ENCODE measurements at places on chromosomes 7 and 10.

DNA sequence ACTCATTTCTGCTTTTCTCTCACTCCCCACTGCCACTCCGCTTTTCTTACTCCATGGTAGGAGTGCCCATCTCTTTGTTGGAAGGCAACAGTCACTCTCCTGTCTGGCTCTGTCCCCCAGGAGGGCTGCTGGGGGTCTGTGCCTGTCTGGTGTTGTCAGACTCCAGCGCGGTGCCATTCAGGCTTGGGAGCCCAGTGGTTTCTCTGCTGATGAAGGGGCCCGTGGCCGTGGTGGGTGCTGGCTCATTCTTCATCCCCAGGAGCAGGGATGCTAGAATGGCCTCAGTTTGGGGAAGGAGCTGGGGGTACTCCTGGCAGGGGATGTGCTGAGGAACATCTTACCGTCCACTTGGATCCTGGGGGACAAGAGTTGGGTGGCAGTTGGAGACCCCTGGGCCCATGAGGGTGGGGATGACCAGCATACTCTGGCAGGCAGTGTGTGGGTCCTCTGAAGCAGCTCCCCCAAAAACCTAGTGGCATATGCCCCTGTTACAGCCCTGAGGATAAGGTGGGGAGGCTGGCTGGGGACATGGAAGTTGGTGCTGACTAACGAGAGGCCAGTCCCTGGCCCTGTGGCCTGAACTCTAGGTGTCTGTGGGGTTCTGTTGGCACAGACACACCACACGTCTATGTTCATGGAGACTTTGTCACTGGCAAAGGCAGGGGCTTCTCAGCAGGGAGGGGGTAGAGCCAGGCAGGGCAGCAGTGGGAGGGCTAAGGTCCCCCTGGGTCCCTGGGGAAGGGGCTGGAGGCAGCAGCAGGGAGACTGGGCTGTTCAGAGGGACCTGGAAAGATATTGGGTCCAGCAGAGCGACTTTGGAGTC lies 102.8 kb upstream of the RET start:
- no peak for DNase-seq

- no peak for DNase-seq
Observed at GRCh38 chr7:157429001-157429679, 92.3 kb downstream of the DNAJB6 start.

DNA sequence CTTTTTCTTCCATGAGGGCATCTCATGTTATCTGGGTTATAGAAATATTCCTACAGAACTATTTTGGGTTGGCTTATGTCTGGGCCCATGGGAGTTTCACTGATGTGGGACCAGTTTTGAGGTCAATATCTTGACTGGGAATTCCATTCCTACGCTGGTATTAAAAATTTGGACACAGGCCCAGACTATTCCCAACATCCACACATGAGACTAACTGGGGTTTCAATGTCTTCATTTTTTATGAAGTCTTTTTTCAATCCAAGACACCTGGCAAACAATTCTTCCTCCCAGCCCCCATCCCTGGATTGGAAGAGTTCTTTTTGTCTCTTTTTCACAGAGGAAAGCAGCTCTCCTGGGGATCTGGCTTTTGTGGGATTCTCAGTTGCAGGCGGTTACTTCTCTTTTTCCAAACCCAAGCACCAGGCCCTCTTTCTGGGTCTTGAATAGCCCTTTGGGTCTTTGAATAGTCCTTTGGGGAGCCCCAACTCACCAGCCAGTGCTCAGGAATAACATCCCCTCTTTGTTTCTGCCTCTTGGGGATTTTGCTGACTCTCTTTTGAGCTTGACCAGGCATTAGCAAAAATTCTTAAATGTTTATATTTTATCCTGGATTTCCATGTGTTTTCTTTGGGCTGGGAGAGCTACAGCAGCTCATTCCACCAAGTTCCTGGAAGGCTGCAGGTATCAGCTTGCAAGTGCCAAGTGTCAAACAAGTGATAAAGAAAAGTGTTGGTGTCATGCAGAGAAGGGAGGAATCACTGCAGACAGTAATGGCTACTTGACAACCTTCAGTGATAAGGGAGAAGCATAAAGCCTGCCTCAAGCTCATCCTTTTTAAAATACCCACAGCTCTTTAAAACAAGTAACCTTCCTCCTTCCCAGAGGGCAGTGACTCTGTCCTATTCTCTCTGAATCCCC lies 234.3 kb downstream of the ADAM12 start:
- no peak for DNase-seq

- DNase-seq, result no peak
Observed at GRCh38 chr7:19713676-19714075, 4.8 kb upstream of the POLR1F start.

- no peak for DNase-seq
Observed at GRCh38 chr7:138538518-138538917, 78.5 kb downstream of the TRIM24 start.

Measured in CD4-positive, alpha-beta T cell treated with Interleukin-15 for 1 hour (primary cell).